Inflammatory macrophage (primary cell): ENCODE measurements at places on chromosomes 6 and 20.

DNA sequence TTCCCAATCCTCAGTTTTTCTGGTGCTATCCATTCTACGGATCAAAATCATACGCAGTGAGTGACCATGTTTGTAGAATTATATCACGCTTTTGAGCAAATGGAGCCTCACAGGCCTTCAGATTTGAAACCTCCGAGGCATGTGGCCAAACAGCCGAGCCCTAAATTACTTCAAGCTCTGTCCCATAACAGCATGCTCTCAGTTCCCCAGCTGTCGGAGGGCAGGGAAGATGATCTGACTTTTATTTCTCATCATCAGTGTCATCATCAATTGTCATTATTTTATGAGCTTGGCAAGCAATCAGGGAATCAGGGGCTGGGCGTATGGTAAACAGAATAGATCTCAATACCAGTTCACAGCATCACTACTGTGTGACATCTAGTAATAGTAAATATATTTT lies 73.2 kb downstream of the PSMG4 start:
- no peak for DNase-seq

DNA sequence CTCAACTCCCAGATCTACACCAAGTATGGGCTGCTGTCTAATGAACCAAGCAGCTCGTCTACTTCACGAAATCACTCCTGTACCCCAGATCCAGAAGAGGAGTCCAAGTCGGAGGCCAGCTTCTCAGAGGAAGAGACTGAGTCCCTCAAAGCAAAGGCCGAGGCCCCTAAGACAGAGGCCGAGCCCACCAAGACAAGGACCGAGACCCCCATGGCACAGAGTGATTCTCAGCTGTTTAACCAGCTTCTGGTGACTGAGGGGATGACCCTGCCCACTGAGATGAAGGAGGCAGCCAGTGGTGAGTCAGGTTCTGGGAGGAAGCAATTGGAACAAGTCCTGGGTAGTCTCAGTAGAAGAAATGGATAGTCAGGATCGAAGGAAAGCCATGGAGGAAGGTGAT lies 5.8 kb downstream of the CUL9 start:
- DNase-seq: no peak

DNA sequence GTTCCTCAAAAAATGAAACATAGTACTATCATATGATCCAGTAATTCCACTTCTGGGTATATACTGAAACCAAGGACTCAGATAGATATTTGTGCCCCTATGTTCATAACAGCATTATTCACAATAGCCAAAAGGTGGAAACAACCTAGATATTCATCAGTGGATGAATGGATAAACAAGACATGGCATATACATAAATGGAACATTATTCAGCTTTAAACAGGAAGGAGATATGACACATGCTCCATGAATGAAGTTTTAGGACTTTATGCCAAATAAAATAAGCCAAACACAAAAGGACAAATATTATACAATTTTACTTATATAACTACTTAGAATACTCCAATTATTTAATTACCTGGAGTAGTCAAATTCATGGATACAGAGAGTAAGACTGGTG lies 16.4 kb downstream of the PLCB1 start:
- DNase-seq: no peak

DNA sequence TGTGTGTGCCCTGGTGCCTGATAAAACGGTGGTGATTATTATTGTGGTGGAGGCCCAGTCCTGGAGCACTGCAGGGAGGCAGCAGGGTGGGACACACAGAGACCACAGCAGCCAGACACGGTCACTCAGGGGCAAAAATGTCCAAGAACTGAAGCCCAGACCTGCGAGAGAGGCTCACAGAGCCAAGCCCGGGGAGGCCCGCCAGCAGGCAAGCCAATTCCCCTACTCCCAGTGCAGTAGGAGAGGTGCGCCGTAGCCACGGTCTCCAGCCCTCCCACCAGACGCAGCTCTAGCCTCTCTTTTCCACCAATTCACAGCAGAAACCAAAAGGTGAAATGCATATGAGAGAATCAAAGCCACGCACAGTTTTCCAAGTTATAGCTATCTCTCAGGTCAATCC lies 179.4 kb upstream of the TAB2 start:
- no peak for DNase-seq

GRCh38 chr6:155778336-155778735 lies 322.7 kb upstream of the NOX3 start:
- no peak for DNase-seq

GRCh38 chr6:169409742-169410312 lies 156.2 kb upstream of the THBS2 start:
- peak; percentile 33 for DNase-seq

DNA sequence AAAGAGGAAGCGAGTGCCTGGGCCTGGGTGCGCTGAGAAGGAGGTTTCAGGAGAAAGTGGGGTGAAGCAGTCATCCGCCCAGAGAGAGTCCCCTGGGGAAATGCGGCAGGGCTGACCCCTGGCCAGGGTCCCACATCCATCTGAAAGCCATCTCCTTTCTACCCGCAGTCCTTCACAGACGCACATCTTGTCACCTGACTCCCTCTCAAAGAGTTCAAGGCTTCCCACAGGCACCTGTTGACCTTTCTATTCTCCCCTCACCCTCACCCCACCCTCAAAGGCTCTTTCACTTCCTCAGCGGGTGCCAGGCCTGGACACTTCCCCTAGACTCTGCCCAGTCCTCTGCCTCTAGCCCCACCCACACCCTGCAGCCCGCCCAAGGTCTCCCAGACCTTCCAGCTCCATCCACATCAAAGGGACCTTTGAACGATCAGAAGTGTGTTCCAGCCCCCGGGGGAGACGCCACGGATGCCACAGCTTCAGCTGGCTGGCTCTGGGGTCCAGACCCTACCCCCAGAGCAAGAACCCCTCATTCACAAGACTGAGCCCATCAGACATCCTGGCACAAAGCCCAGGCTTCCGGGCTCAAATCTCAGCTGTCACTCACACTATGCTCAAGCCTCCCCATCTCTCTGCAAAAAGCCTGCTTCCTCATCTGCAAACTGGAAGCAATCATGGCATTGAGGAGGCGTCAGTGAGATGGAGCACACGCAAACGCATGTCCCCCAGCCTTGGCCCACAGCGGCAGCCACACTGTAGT lies 2.1 kb downstream of the CTSZ start:
- DNase-seq: peak; percentile 87

- DNase-seq: peak; percentile 34
Measured at GRCh38 chr6:111439171-111439570, 43.8 kb downstream of the REV3L start.

DNA sequence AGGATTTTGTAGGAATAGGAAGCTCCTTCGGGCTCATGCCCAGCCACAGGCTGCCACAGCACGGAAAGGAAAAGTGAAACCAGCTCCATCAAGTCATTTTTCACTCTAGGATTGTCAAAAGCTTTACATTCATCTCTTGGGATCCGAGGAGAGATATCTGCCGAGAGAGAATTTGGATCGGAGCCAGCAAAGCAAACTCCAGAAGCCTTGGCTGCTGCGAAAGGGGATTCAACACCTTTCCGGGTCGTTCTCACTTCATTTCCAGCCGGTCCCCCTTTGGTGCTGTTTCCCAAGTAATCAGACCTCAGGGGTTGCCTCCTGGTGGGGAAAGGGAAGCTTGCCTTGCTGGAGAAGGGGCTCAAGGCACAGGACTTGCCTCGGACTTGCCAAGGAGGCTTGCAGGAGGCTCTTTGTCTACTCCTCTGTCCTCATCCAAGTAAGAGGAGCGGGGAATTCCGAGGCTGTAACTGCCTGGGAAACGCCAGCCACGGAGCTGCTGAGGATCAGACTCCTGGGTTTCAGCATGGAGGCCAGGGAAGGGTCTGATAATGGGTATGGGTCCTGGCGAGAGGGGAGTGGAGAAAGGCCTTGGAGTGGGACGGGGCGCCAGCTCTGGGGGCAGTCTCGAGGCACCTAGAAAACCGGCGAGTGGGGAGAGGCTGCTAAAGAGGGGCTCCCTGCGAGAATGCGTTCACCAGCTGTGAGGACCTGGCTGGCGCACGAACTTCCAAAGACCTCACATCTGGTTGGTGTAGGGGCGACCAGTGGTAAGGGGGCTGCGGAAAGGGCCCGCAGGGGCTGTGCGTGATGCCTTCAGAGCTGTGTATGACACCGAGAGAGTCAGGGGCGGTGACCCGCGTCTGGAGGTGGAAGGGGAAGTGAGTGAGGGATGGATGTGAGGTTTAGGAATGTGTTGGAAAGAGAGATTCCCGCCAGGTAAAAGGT lies 702 bp downstream of the ETV7 start:
- DNase-seq: peak; percentile 11

- no peak for DNase-seq
Measured at GRCh38 chr20:2026004-2026403, 32.1 kb upstream of the PDYN start.
